ENCODE measurements at places on chromosomes 3 and 15.
A peak's percentile ranks its signal among the peaks of the same experiment; 100 is the strongest.

GRCh38 chr3:185067173-185067572, 85.7 kb downstream of the C3orf70 start:
- no peak for DNase-seq

DNA sequence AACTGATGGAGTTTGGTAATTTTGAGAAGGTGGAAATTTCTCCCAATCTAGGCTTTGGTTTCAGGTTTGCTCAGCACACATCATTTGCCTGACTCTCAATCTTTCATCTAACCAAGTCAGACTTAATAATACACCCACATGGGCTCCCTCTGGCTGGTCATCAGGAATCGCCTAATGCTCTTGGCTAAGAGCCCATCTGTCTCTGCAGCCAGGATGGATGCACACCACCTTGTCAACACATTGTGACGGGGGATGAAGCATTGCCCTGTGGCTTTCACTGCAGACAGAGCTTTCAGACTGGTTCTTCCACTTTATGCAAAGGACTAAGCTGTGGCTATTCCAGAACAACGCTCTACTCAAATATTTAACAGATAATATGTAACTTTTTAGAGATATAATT, 3.0 kb upstream of the HDGFL3 start:
- peak; percentile 10 for DNase-seq

GRCh38 chr15:80777137-80777536, 2.0 kb upstream of the CEMIP start:
- peak; percentile 92 for DNase-seq

GRCh38 chr15:50112488-50113186, 6.4 kb downstream of the ATP8B4 start:
- no peak for DNase-seq

DNA sequence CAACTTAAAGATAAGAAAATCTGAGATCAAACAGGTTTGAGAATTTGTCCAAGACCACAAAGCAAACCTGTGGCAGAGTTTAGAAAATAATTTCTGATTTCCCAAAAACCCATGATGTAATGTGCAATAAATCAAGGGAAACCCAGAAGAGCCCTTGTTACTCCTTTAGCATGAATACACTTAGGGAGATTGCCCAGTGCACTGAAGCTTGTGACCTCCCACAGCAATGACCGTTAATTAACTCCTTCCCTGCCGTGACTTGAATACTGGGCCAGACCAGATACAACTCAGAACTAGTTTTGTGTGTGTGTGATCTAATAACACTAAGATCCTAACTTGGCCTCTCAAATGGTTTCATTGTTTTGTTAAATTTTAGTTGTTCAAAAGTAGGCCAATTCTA, 2.5 kb downstream of the PRKAR2A start:
- DNase-seq, result no peak

- DNase-seq, result no peak
These were observed 1459.1 kb upstream of the ALCAM start for GRCh38 chr3:103907567-103907966.

DNA sequence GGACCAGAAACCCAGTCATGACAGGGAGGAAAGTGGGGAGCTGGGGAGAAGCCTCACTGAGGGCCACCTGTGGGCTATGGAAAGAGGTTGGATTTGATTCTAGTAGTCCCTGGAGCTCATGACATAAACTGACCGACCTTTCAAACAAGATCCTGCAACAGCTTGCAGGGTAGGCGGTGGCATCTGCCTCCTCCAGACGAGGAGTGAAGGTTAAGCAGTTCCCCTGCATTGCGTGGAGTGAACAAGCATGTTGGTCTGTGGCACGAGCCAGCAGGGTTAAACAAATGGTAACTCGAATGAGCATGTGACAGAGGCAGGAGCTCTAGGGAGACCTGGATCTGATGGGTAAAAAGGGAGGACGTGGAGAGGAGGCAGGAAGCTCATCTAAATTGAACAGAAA, 12.7 kb downstream of the TGM4 start:
- DNase-seq, result no peak

GRCh38 chr15:74203914-74204431, 1.4 kb upstream of the STRA6 start:
- DNase-seq, result peak; percentile 81

DNA sequence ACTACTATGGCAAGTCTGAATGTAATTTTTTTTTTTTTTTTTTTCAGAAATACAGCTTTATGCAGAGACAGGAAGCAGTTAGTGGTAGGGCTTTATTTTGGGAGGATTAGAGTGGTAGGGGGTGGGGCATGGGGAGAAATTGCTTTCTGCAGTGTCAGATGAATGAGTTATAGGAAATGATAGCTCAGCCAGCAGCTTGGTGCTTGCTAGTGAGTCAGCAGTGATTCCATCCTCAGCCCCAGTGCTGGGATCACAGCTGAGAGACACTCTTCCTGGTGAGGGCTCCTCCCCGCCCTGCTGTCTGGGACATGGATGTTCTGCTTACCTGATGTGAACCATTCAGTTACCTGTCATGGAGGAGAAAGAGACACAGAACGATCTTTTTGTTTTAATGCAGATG, 39.6 kb downstream of the SEMA6D start:
- peak; percentile 90 for DNase-seq

DNA sequence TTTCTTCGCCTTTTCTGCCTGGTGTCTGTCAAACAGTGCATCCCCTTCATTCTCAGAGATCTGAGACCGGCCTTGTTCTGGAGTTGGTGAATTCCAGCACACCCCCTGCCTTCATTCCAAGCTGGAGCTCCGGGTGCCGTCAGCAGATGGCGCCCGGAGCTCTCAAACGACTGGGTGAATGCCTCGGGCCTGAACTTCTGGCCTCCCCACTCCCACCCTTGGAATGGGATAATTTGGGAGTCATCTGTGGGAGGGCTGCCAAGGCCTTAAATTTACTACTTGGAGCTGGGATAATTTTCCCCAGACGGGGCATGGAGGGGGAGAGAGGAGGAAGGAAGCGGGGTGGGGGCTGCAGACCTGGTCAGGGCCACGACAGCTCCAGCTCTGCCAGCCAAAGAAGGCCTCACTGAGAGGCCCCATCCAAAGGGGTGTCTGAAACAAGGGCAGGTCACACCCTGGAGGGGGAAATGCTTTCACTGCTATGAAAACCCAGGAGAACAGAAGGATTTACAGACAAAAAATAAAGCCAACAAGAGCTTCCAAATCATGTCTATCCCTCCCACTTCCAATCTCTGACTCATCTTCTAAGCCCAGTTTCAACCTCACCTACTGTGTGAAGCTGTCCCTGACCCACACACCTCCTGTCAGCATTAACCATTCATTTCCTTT, 187.9 kb downstream of the OPA1 start:
- DNase-seq, result peak; percentile 80

DNA sequence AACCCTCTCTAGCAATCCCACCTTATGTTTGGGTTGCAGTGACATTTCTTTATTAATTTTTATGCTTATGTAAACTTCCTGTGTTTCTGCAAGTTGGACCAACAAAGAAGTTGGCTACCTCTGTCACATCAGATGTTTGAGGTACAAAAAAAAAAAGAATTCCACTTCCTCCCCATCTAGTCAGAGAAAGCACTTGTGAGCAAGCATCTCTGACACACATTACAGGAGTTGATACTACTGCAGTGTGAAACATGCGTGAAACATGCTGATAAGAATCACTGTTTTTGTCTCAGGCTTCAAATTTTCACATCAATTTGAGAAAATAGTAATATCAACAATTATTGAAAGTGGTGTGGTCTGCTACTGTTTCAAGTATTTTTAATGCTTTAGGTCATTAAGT, 1.3 kb downstream of the SCAANT1 start:
- DNase-seq, result peak; percentile 38
